ENCODE measurements at places on chromosomes 2 and 18. TPM values are rescaled to one million over a fixed set of nuclear protein-coding genes. Genes with fewer than 3 reads are reported as not detected.

GRCh38 chr2:37466533-37467222, 122.2 kb downstream of the QPCT start:
- no peak for DNase-seq

DNA sequence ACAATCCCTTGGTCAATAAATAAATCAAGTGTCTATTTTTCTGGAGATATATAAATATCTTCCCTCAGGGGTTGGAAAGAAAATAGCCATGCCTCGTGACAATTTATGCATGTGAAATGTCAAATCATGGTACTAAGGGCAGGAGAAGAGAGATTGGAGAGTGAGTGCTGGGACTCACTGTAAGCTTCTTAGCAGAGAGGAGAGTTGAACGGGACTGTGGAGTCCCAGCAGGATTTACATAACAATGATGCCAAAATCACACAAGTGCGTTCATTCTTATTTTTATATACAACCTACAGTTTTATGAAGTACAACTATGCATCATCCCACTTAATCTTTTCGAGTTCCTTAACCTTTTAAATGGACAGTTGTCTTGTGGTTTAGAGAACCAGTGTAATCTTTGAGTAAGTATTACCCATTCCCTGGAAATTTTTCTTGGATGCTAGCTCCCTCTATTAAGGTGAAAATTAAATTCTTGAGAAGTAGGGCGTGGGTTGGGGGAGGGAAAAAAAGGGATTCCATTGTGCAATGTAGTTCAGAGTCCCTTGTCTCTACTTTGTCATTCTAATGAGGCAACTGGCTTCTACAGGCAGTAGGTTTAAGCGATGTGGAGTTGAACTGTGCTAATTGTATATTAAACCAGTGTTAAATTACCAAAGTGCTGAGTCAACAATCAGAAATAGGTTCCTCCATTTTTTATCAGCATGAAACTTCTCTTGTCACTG, 143.6 kb upstream of the EPHA4 start:
- peak; percentile 3 for DNase-seq

GKN1 gene
- total RNA-seq: not detected

DNA sequence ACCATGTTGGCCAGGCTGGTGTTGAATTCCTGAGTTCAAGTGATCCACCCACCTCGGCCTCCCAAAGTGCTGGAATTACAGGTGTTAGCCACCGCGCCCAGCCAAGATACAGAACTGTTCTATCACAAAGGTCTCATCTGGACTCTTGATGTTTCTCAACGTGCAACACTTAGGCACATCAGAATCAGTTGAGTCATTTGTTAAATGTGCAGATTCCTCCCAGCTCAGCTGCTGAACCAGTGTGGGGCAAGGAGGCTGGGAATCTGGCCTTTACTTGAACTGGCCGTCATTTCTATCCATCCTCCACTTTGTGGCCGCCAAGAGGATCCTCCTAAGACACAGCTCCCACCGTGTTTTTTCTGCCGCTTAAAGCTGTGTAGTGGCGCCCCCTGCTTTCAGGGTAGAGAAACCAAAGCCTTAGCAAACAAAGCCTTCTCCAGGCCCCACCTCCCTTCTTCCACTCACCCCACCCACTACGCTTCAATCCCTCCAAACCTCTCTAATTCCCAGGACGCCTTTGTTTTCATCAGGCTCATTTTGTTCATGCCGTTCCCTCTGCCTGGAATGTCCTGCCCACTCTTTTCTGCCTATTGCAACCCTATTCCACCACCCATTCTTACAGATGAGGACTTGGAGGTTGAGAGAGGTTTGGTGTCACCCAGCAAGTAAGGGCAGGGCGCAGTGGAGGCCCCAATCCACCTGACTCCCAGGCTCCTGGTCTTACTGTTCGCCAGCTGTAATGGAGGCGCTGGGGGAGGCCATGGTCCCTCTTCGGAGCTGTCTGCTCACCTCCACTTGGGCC, 776 bp upstream of the SPEG start:
- DNase-seq: peak; percentile 29

NXPH2 gene
- not detected for total RNA-seq

TIA1 gene
- 73.9 TPM for total RNA-seq

CTLA4 gene
- total RNA-seq: not detected

- DNase-seq: no peak
Measured at GRCh38 chr2:22801071-22801470, 583.9 kb upstream of the KLHL29 start.

DNA sequence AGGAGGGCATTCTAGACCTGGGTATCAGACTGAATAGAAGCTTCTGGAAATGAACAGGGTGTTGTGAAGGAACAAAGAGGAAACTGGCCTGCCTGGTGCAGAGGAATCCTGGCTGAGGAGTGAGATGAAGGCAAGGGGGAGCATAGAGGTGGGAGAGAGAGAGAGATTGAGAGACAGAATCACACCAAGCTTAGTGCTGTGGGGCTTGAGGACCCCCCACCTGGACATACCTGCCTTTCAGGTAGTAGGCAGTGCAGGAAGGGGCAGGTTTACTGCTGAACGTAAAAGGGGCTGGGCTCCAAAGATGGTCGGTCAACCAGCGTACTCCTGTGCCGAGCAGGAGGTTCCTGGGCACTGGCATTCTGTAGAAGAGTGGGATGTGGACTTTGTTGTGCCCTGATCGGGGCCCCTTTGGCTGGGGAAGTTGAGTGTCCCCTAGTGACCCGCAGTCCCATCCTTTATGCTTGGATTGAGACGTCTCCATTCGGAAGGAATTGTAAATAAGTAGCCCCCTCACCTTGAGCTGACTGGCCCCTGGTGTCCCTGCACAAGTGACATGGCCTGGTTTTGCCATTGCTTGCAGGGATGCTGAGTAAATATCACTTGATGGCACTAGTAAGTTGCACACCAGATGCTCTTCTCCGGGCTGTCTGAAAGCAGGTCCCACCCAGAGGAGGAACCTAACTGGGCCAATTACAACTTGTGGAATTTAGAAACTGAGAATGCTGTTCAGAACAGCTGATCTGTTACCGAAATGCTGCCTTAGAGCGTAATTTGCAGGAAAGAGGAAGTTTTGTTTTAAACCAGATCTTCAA, 1.4 kb downstream of the UBE2F start:
- DNase-seq: no peak

GRCh38 chr2:105038383-105039061, 653 bp downstream of the MRPS9 start:
- no peak for DNase-seq

GRCh38 chr2:25690058-25690457, 16.7 kb upstream of the DTNB start:
- no peak for DNase-seq

DNA sequence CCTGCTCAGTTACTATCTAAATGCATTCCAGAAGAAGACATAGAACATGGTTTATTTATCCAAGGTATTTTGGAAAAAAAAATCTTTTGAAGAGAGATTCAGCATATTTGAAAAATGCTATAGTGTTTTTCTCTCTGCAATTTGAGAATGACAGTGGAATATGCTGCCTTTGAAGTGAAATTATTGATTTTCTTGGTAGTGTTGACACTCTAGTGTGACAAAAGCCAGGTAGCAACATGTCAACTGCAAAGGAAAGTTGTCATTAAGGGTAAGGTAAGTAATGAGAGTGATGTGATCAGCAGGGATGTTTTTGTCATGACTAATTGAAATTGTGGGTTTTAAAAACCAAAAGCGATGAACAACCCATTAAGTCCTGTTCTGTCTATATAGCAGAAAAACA, 1387.1 kb upstream of the TMEFF2 start:
- DNase-seq: peak; percentile 46

GRCh38 chr18:65592435-65592834, 158.4 kb upstream of the CDH7 start:
- DNase-seq: peak; percentile 48

GRCh38 chr2:73451263-73451972, 65.8 kb downstream of the ALMS1 start:
- no peak for DNase-seq

- no peak for DNase-seq
Measured at GRCh38 chr2:44906972-44907371, 34.5 kb upstream of the SIX3 start.

GRCh38 chr2:47272905-47273758, 118.0 kb upstream of the STPG4 start:
- no peak for DNase-seq

DNA sequence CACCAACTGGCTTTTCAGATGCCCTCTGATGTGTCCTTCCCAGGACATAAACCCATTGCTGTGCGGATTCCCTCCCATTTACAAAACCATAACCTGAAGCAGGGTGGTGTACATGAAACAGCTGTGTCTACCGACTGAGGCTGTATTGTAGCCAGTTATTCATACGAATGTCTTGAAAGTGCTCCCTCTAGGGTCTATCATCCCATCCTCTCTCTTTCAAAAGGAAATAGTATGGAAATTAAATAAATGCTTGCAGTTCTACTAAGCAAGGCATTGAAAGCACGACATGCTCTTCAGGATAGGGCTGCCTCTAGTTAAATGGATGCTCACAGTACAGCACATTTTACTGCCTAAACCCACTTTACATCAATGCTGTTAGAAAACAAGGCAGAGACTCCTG, 112.2 kb upstream of the PXDN start:
- DNase-seq: no peak

DNA sequence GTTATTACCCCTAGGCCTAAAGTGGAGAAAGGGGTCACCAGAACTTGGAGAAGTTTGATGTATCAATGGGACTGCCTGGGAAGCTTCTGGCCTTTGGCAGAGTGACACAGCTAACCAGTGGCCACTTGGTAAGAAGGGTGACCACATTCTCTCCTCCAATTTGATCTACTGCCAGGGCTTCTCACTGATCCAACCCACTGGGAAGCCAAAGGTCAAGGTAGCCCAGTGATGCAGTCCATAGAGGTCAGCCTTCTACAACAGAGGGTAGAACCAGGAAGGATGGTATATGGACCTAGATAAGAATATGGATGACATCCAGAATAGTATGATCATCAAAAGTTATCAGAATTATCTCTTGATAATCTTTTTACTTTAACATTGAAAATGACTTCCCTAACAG, 493.6 kb downstream of the NYAP2 start:
- no peak for DNase-seq

DNA sequence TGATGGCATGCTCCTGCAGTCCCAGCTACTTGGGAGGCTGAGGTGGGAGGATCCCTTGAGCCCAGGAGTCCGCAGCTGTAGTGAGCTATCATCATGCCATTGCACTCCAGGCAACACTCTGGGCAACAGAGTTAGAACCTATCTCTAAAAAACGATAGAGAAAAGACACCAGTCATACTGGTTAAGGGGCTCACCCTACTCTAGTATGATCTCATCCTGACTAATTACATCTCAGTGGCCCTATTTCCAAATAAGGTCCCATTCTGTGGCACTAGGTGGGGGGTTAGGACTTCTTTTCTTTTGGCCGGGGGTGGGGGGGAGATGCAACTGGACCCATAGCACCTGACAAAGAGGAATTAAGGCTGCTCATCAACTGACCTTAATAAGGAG, 163.2 kb upstream of the NCK2 start:
- no peak for DNase-seq

DNA sequence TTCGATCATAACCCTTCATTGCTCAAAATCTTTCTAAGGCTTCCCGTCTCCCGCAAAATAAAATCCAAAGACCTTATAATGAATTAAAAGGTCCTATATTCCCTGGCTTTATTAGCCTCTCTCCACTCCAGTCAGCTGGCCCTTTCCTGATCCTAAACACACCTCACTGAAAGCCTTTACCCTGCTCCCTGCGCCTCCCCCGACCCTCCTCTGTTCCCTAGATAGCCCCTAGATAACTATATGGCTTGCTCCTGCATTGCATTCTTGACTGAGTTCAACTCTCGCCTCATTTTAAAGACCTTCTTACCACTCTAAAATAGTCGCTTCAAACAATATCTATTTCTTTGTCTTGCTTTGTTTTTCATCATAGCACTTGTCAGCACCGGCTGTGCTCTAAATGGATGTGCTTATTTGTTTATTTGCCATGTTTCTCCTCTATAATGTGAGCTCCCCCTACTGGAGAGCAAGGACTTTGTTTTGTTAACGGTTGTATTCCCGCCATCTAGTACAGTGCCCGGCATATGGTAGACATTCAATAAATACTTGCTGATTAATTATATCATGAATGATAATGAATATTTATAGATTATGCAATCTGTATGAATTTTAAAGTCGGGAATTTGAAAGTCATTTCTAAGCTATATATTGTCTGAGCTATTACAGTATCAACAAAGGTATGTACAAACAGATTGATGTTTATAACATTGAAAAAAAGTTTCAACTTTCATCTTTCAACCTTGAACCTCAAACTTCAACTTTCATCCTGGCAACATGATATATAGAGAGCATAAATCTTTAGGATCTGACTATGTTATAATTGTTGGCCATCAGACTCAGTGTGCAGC, 32.4 kb upstream of the VIT start:
- peak; percentile 67 for DNase-seq

GRCh38 chr2:200087451-200087850, 132.1 kb downstream of the MAIP1 start:
- no peak for DNase-seq

DNA sequence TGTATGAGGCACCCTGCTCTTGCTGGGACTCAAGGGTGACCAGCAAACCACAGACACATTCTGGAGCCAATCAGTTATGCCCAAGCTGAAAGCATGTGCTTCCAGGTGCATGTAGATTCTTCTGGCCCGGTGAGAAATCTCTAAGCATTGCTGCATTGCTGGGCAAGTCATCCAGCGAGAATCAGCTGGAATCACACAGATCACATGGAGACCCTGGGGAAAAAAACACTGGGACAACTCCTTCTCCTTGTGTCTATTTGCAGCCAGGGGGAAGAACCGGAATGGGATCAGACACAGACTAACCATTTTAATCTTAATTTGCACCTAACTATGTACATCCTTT, 119.7 kb upstream of the KLF7 start:
- DNase-seq: no peak

BOLL gene
- not detected for total RNA-seq

CNNM3 gene
- total RNA-seq: 24.9 TPM

GRCh38 chr2:147492471-147492870, 352.4 kb upstream of the ACVR2A start:
- DNase-seq: no peak

GRCh38 chr2:66578687-66579106, 143.8 kb downstream of the MEIS1 start:
- DNase-seq: no peak

MOCOS gene
- 6.2 TPM for total RNA-seq

- no peak for DNase-seq
Measured at GRCh38 chr2:152729844-152730243, 11.4 kb downstream of the ARL6IP6 start.

Data from HT-29 (cell line).